ENCODE measurements at places on chromosomes 5 and 9.

- DNase-seq: no peak
These were observed 93.1 kb upstream of the TMED7 start for GRCh38 chr5:115718927-115719326.

DNA sequence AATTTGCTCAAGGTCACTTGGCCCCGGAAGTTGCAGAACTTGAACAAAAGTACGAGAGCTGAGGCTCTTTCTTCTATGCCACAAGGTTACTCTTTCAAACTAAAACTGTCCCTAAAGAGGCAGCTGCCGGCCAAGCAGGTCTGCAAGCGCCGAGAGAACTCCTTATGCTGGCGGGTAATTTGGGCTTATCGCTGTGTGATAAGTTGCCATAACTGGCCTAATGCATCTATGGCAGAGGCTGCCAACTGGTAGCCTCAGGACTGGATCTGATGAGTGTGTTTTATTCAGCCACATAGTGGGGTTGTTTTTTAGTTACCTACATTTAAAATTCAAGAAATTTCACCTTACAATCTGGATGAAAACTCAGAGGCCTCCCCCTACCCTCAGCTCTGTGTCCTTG is 68.1 kb upstream of the SPOCK1 start:
- DNase-seq: no peak

DNA sequence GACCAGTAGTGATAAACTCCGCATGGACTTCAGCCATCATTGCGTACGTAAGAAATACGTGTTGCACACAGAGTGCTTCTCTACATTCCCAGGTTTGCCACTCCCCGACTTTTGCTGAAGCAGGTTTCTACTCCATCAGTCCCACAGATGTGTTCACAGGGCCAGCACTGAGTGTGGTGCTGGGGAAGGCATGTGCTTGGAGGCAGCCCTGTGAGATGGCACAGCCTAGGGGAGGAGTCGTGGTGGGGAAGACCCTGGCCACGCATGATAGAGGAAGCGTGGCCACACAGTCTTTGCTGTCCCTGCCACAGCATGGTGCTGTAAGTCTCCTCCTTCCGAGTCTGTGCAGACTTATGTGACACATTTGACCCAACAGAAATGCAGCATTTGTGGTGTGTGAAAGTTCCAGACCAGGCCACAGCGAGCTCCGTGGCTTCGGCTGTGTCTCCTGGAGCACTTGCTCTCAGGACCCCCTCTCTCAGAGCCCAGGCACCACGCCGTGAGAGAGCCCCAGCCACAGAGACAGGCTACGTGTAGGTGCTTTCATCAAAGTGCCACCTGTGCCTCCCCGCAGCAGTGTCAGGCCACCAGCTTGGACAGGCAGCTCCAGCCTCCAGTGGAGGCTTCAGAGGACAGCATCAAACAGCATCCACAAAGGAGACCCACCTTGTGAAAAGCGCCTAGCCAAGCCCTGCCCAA is 197.8 kb downstream of the AUH start:
- DNase-seq: no peak

DNA sequence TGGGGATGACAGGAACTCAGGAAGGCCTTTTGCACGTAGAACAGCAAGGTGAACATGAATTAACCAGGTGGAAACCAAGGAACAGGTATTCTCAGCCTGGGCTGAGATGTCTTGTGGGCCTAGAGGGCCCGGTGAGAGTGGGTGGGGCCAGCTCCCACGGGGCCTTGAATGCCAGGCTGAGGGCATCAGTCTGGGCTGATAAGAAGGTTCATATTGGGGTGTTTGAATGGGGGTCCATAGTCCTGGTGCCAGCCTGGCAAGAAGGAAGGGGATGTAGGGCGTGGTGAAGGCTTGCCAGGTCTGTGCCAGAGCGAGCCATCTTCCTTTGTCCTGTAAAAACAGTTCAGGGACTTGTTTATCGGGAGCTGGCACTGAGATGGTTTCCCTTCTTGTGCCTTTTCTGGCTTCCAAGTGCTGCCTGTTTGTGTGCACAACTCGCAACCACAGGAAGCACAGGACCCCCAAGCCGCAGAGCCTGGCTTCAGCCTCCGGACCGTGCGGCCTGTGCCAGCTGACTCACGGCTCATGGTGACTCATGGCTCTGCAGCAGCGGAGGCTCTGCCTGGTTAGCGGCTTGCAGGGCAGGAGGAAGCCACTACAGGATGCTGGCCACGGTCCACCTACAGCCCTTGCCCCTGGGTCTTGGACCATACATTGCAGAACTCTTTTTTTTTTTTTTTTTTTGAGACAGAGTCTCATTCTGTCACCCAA is 2.4 kb downstream of the CARD19 start:
- DNase-seq: no peak

- no peak for DNase-seq
These were observed 254.6 kb downstream of the RFX3 start for GRCh38 chr9:3271157-3271556.

DNA sequence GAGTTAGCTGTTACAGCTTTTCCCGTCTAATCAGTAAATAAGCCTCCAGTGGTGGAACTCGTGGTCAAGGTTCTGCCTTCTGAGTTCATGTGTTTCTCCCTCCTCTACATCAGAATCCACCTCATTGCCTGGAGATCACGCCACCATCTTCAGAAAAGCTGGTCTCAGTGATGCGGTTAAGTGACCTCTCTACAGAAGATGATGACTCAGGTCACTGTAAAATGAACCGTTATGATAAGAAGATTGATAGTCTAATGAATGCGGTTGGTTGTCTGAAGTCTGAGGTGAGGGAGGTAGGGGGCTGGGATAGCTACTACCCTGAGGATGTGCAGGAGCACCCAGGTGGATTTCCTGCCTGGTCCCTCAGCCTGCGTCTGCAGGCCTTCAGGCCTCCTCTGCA is 13.3 kb downstream of the ODF2 start:
- DNase-seq: no peak

DNA sequence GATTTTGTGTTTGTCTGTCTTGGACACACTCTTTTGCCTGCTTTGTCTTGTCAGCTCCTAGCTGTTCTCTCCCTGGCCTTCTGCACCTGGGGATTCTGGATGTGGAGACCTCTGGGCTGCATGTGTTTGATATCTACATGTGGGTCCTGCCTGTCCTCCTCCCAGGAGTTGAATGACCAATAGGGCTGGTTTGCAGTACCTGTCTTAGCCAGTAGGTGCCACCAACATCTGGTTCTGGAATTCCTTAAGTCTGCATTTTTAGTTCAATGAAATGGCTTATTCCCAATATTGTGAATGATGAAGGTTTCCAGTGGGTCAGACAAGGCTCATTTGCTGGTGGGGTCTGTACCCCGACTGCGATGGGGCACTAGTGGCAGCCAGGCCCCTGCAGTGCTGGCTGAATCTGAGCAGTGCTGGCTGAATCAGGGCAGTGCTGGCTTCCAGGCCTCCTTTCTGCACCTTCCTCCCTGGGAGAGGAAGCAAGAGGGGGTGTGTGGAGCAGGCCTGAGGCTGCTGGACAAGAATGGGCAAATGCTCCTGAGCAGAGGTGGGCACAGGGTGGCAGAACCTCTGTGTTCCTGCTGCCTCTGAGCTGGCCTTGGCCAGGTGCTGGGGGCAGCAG is 73.3 kb downstream of the RXRA start:
- DNase-seq: no peak

DNA sequence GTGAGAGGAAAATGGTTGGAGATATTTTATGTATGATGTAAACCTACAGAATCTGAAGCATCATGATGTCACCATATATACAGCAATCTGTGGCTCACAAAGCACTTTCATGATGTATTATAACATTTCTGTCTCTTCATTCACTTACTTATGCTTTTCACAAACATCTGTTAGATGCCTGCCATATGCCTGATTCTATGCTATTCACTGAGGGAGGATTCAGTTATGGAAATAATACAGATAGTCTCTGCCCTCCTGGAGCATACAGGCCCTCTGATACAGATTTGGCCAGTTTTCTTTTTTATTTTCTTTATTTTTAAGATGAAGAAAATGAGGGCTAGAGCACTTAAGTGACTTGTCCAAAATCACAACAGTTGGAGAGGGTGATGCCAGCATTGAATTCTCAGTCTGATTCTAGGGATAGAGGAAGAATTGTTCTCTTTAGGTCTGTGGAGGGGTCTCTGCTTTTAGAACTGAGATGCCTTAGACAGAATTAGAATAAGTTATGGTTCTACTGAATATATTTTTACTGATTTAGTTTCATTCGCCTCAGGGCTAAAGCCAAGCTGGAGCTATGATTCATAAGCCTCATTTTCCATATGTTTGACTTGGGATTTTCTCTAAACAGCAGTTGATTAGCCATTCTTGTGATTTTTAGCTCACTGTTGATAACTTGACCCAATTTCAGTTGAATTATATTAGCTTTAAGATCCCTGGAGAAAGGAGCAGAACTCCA is 636.4 kb downstream of the PRELID2 start:
- DNase-seq: no peak

DNA sequence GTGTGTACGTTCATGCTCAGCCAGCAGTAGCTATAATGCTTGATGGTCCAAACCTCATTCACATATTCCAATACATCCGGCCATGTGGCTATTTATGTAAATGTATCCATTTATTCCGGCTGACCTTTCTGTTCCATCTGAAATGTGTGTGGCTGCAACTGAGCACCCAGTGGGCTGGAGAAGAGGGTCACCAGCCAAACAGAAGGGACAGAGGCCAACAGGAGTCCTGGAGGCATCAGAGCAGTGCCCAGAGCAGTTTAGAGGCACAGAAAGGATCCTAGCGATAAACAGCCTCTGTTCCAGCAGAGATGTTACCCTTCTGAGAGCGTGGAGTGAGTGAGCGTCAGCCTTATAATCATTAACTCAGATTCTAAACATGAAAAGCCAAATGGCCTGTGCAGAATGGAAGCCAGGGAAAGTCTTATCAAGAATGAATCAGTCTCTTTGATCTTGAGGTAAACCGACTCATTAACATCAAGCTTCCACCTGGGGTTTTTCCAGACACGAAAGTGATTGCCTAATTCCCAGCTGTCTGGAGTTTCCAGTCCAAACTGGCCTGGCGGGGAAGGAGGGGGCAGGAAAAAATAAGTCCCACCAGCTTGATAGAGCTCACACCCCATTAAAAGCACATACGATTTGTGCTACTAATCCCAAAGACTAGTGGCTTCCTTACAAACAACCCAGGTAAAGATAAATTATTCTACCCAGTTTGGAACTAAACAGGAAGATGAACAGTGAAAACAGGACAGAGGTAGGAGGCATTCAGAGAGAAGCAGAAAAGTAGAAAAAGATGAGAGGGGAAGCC is 55.7 kb downstream of the SUSD1 start:
- DNase-seq: no peak

GRCh38 chr5:36647046-36647445 is 40.6 kb downstream of the SLC1A3 start:
- no peak for DNase-seq

- DNase-seq: no peak
These were observed 28.6 kb downstream of the RNF44 start for GRCh38 chr5:176508603-176509002.

- peak; percentile 83 for DNase-seq
These were observed 160.7 kb downstream of the PAX5 start for GRCh38 chr9:36873247-36873875.

DNA sequence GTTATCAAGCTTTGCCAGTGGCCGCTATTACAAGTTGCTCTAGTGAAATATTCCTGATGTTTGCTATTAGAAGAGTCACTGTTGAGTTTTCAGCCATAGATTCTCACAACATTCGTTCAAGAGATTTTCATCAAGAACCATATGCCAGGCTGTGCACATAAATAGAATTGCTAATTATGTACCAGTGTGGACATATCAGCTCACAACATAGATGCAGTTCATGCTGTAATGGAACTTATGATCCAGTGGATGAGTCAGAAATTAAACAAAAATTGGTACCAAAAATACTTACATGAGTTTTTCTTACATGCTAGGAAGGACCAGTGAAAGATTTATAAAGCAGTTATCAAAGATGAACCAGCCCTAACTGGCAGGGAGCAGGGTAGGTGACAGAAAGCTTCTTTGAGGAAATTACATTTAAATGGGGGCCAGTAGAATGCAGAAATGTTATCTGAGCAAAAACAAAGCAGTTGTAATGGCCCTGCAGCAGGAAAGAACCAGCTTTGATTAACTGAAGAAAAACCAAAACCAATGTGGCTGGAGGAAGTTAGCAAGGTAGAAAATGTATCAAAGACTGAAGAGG is 404.2 kb downstream of the DNAH5 start:
- no peak for DNase-seq

- DNase-seq: no peak
These were observed 103.9 kb upstream of the MEGF10 start for GRCh38 chr5:127186657-127187056.

GRCh38 chr9:17905781-17906175 is 326.9 kb downstream of the SH3GL2 start:
- DNase-seq: peak; percentile 29

DNA sequence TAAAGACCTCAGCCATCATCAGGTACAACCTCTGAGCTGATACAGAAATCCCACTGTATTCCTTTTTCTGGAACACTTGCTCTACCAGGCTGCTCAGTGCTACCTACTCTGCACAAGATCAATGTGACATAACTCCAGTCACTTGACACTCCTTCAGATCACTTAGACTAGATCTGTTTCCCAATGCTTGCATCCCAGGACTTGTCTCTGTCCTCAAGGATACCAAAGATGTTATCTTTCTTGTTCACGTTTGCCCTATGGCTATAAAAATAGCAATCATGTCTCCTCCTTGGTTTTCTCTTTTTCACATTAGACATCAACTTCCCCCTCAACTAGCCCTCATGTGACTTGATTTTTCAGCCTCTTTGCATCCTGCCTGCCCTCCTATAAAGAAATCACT is 188.1 kb upstream of the PTGER4 start:
- no peak for DNase-seq

DNA sequence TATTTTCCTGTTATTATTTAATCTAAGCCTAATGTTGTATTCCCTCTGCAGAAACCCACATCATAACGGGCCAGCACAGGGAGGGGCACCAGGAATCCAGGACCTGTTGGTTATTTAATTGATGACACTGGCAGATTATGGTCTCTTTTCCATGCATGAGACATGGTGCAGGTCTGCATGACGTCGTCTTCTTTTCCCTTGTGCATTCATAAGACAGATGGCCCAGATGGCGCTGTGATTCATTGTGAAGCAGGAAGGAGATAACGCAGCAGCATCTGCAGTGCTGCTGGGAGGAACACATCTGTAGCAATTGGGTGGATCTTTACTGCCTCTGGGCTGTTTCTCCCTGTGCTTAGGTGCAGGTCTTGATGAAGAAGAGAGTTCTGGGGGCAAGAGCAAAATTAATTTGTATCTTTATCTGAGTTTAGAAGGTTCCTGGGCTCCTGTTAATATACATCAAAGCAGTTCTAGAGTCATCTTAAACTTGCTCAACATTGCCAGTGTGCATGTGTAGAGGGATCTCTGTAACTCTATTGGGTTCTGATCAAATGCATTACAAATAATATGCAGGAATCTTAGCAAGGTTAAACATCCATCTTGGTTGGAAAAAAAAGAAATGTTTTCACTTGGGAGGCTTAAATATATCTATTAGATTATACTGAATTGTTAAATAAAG is 176.1 kb downstream of the PCSK1 start:
- peak; percentile 75 for DNase-seq

DNA sequence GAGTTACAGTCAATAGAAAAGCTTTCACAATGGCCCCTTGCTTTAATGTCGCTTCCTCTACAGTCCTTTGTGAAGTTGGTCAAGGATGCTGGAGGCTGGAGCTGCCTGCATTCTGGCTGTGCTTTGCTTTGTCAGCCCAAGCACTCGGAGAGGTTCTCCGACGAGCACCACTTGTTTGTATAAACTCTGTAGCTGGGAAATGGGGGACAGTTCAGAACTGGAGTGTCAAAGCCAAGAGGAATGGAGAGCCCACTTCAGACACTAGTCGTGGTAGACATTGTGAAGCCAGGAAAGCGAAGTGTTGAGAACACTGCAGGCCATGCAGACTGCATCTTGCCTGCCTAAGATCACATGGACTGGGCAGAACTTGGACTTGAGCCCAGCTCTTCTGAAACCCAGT is 330.3 kb downstream of the GADD45G start:
- no peak for DNase-seq
